ENCODE measurements at places on chromosomes 5 and 9.

GRCh38 chr5:166349046-166349445, 1942.4 kb upstream of the WWC1 start:
- no peak for DNase-seq

GRCh38 chr5:35869685-35870277, 13.1 kb downstream of the IL7R start:
- DNase-seq, result no peak

DNA sequence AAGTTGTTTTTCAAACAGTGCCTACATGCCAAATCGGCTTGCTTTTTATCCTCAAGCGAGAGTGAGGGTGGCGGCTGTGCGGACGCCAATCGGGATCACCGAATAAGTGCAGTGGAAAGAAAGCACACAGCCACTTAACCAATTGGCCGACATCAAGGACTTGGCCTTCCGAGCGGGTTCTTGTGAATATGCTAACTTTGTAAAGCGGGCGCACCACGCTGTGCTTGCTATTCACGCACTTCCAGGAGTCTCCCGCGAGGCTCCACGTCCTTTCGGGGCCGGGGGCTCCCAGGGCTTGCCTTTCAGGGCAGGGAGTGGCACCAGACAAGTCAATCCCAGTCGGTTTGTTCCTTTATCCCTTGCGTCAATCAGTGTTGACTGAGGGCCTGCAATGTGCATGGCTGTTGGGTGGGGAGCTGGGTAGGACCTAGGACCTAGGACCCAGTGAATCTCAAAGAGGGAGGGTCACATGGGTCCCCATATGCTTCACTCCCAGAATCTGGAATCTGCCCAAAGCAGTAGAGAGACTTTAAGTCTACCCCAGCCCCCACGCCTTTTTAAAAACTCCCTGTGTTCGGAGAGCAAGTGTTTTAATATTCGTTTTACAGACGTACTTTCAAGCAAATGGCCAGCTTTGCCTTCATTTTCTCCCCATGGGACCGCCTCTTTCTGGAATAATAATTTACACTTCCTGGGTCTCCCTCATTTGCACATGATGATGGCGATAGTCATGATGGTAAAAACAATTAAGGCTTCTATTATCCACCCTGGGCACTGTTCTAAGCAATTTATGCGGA, 2.0 kb upstream of the GCNT4 start:
- no peak for DNase-seq

DNA sequence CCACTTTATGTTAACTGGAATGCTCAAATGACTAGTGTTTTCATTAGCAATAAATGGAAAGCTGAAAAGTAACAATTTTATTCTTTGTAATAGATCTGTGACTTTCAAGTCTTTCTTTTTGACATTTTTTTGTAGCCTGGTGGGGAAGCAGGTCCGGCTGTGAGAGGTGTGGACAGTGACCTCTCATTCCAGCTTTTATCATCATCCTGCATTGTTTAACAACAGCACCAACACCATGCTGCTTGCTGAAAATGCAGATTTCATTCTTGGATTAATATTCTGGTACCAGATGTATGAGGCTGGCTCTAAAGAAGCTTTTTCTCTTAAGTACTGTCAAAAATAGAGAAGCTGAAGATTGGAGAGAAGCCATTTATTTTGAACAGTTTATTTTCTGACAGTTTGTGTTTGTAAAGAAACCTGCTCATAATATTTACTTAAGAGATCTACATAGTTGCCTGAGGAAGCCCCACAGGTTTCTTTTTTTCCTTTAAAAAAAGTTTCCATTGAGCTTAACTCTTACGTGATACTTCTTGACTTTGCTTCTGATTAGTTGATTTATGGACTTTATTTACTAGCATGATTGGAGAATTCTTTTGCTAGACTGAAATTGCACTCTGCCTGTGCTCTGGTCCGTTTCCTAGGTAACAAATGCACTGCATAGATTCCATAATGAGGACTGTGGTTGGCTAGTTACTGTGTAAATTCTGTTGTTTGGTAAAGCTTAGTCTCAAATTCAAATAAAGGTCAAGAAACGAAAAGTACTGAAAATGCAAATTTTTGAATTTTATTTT, 3.4 kb downstream of the KIAA1958 start:
- DNase-seq, result no peak

GRCh38 chr9:83109296-83109695, 46.4 kb upstream of the RASEF start:
- no peak for DNase-seq

- DNase-seq, result no peak
Observed at GRCh38 chr9:32294106-32294505, 90.3 kb upstream of the ACO1 start.

GRCh38 chr5:89572696-89573095, 689.7 kb upstream of the MEF2C start:
- DNase-seq, result no peak

GRCh38 chr5:153447534-153447933, 42.9 kb upstream of the GRIA1 start:
- no peak for DNase-seq

DNA sequence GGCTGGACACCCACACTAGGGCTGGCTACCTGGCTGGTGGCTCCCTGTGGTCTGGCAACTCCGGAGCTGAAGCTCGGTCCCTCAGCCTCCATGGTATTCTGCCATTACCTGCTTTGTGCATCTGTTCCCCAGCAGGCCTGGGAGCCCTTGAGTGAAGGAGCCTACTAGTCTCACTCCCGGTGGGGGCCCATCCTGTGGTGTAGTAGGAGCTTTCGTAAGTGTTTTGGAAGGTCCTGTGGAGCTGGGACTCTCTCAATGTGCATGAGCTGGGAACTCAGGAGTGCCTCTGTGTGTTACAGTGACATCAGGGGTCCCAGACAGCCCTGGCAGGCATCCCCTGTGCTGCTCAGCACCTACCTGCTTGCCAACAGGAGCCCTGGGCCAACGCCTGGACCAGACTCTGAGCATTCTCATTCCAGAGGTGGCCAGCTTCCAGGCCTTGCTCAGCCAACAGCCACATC, 267.1 kb downstream of the GADD45G start:
- no peak for DNase-seq

- DNase-seq, result no peak
Observed at GRCh38 chr5:160750938-160751657, 100.9 kb downstream of the ATP10B start.

DNA sequence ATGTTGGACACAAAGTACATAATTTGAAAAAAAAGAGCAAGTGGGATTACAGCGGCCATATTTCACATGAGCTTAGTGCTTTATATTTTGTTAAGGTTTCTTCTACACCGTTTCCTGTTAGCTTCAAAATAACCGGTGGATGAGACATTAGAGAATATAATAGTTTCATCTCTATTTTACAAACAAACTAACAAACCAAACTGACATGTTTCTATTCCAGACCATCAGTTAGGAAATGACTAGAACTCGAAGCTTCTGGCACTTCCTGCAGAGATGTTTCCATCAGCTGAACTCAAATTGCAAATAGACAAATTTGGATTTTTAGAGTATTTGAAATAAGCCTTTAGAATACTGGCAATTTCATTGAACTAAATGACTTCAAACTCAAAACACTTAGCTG, 86.5 kb downstream of the MTRR start:
- no peak for DNase-seq

DNA sequence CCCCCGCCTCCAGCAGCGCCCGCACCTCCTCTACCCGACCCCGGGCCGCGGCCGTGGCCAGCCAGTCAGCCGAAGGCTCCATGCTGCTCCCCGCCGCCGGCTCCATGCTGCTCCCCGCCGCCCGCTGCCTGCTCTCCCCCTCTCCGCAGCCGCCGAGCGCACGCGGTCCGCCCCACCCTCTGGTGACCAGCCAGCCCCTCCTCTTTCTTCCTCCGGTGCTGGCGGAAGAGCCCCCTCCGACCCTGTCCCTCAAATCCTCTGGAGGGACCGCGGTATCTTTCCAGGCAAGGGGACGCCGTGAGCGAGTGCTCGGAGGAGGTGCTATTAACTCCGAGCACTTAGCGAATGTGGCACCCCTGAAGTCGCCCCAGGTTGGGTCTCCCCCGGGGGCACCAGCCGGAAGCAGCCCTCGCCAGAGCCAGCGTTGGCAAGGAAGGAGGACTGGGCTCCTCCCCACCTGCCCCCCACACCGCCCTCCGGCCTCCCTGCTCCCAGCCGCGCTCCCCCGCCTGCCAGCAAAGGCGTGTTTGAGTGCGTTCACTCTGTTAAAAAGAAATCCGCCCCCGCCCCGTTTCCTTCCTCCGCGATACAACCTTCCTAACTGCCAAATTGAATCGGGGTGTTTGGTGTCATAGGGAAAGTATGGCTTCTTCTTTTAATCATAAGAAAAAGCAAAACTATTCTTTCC, 19.3 kb downstream of the CDKN2A start:
- DNase-seq, result no peak

- no peak for DNase-seq
Observed at GRCh38 chr9:36788534-36788933, 215.8 kb downstream of the MELK start.

- no peak for DNase-seq
Observed at GRCh38 chr9:120925535-120926396, 830 bp downstream of the TRAF1 start.
